Natural killer cell treated with Interleukin-12 subunit alpha and Interleukin-12 subunit beta and Interleukin-15 and Interleukin-18, amount 100 ng/mL, for 72 hours (primary cell): ENCODE measurements at places on chromosomes 5 and 9. TPM values are rescaled to one million over a fixed set of nuclear protein-coding genes. Genes with fewer than 3 reads are reported as not detected.

DNA sequence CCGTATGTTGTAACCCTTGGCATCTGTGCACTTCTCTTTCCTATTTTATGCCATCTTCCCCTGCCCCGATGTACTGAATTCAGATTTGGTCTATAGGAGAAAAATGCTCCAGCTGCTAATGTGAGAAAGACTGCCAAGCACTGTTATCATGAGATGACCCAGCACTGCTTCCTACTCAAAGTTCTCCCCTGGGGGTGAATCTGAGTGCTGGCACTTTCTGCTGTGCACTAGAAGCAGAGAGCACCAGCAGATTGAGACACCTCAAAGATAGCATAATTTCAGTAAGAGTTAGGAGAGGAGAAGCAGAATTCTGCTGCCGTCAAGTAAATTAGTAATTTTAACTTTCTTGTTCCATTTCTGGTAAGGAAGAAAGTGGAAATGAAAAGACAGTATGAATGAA is 92.8 kb upstream of the ACOT12 start:
- no peak for DNase-seq

DNA sequence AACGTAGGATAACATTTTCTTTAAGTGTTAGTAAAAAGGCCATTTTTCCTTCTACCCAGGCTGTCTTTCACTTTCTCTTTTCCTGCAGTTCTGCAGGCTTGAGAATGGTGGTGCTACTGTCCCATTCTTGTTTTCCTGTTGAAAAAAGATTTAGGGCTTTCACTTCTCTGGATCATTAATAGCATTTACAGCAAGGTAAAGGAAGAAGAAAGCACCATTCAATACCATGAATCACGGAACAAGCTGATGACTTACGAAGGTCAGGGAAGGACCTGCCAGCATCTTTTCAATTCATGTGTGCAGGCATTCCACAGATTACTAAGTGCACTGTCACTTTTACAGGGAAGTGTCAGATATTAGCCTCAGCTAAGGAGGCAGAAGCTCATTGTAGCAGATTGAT is 292.8 kb downstream of the YTHDC2 start:
- DNase-seq, result no peak

DNA sequence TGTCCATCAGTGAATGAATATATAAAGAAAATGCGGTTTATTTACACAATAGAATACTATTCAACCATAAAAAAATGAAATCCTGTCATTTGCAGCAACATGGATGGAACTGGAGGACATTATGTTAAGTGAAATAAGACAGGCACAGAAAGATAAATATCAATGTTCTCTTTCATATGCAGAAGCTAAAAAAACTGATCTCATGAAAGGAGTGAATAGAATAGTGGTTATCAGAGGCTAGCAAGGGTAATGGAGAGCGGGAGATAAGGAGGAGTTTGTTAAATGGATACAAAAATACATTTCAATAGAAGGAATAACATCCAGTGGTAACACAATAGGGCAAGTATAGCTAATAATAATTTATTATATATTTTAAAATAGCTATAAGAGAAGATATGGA is 65.0 kb downstream of the AGTPBP1 start:
- DNase-seq, result no peak

Gene SNCAIP
- total RNA-seq, result not detected

Gene SARDH
- 0.36 TPM for total RNA-seq

Gene INSL6
- not detected for total RNA-seq

Gene CFAP77
- not detected for total RNA-seq
